NCI-H774 (cell line): ENCODE measurements at places on chromosomes 12 and 14.
A peak's percentile ranks its signal among the peaks of the same experiment; 100 is the strongest.

GRCh38 chr14:68964300-68965093, 14.6 kb downstream of the ACTN1 start:
- DNase-seq = no peak

DNA sequence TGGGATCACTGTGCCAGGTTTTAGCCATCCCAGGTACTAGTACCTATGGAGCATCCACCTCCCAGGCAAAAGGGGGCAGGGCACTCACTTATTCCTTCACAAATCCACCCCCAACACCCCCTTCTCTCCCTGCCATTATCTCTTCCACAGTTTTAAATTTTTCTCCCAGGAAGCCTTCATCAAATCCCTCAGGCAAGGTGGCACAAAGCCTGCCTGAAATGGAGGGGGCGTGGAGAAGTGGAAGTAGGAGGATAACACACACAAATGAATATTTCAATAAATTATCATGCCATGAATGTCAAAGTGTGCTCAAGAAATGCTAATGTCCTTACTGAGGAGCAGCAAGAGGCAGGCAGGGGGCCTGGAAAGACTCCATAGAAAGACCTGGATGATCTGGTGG, 4.7 kb upstream of the CHST11 start:
- DNase-seq = no peak

DNA sequence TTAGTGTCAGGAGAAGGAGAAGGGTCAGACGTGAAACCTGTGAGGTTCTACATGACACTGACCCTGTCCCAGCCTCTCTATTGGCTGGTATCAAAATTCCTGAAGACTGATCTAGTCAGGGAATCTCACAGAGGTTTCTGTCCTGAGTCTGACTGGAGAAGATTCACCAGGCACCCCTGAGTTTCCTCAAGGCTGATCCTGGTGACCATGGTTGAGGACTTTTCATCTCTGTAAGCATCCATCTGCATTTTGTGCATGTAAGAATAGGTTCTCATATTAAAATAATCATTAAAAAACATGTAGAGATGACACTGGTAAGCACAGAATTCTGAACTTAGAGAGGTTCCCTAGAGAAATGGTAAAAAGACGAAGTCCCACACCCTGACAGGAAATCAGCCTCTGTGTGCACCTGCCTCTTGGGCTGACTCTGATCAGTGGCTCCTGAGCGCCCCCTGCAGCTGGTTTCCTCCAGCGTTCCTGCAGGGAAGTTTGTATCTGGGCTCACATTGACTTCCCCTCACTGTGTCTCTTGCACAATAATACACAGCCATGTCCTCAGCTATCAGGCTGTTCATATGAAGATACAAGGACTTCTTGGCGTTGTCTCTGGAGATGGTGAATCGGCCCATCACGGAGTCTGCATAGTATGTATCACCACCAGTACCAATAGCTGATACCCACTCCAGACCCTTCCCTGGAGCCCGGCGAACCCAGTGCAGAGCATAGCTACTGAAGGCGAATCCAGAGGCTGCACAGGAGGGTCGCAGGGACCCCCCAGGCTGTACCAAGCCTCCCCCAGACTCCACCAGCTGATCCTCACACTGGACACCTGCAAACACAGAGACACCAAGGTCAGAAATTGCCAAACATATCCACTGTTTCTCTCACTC, 991.9 kb downstream of the TMEM121 start:
- peak; percentile 53 for DNase-seq

DNA sequence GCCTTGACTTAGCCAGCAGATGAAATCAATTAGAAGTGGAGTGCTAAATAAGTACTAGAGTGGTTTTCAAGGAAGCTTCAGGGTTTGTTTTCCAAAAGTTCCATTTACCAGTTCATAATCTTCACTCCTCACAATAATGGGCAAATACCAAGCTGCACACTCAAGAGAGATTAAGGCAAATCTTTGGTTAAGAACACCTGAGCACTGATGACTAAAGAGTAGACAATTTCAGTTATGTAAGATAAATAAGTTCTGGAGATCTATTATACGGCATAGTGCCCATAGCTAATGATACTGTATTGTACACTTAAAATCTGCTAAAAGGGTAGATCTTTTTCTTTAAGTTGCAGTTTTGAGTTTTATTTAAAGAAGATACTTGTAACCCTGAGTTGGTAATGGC, 125.0 kb downstream of the ARMH4 start:
- no peak for DNase-seq

GRCh38 chr12:51496895-51497294, 72.3 kb downstream of the SLC4A8 start:
- DNase-seq = no peak

- no peak for DNase-seq
These were observed 9.6 kb downstream of the OR6S1 start for GRCh38 chr14:20631880-20632389.

GRCh38 chr12:33676866-33677265, 237.2 kb upstream of the SYT10 start:
- no peak for DNase-seq

GRCh38 chr12:116319898-116320621, 42.6 kb upstream of the MED13L start:
- DNase-seq = no peak

DNA sequence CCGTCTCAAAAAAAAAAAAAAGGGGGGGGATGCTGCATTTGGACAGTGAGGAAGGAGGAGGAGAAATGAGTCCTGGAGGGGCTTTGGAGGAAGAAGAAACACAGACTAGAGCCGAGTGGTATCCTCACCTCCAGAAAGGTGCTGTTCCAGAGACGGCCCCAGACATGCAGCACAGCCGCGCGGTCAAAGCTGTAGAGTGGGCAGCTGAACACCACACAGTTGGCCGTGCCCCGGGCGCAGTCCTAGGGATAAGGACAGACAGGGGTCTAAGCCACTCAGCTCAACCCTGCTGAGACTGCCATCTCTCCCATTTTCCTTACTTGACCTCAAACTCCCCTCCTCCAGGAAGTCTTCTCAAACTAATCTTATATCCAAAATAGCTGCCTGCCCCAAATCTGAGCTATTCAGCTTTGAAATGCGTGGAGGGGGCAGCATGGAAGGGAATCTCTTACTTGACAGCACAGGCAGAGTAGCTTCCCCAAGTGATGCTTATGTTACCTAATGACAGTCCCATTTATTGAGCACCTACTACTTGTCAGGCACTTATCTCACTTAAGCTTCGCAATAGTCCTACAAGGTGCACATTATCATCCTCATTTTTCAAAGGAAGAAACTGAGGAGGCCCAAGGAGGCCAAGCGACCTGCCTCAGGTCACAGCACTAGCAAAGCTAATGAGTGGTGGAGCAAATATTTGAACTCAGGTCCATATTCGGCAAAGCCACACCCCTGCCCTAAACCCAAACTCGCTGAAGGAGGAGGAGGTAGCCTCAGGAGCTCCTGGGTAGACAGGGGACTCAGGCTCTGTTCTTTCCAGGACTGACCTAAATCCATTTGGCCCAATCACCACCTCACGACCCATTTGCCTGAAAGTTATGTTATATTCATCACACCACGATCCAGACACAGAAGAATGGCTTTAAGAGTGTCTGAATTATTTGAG, 18.7 kb downstream of the ITGA7 start:
- DNase-seq = no peak

DNA sequence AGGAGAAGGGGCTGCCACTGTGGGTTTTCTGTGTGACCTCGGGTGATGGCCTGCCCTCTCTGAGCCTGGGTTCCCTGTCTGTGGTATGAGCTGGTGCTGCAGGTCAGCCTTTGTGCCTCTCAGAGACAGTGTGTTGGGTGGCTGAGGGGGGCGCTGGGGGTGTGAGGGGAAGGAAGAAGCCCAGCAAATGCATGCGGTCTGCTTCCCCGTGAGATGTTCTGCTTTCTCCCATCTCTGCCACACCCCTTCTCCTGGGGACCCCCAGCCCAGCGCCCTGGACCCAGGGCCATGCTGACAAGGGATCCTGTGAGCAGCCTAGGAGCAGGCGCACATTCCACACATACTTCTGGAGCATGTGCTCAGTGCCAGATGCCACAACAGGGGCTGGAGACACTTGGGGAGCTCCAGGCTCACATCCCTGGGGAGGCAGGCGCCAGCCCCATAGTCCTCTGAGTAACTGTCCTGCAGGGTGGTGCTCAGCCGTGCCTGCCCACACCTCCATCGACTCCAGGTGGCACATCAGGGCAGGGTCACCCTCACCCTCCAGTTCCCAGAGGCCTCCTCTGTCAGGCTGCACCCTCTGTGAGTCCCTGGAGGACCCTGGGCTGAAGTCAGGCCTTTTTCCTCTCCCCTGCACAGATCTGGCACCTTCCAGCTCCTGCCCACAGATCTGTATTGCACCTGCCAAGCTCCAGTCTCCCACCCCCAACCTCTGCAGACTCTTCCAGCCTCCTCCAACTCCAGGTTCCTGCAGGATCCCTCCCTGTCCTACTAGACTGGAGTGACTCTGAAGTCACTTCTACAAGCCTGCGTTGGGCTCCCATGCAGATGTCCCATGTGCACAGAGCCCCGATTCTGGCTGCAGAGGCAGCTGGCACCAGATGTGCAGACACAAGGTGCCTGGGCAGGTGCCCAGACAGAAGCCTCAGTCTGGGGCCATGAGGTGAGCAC, 205.6 kb downstream of the KIF26A start:
- DNase-seq = no peak

DNA sequence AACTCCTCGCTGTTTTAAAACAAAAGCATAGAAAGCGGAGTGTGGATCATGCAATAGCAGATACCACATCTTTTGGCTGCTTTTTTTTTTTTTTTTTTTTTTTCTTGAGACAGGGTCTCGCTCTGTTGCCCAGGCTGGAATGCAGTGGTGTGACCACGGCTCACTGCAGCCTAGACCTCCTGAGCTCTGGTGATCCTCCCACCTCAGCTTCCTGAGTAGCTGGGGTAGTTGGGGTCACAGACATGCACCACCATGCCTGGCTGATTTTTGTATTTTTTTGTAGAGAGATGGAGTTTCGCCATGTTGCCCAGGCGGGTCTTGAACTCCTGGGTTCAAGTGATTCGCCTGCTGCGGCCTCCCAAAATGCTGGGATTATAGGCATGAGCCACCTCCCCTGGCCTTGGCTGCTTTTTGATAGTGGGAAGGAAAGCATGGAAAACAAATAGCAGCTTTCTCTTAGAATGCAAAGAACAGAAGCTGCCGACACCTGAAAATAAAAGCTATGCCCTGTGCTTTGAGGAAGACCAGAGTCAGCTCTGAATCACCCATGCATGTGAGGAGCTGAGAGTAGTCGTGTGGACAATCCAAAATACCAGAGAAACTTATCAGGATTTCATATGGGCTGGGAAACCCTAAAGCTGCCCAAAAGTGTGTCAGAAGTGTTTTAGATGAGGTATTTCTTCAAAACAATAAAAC, 3.6 kb upstream of the ELK3 start:
- no peak for DNase-seq

GRCh38 chr12:6534695-6534944, 303 bp downstream of the GAPDH start:
- DNase-seq = no peak

GRCh38 chr12:45279931-45280830, 64.3 kb downstream of the ANO6 start:
- DNase-seq = no peak
